ENCODE measurements at places on chromosomes 7 and 10.

DNA sequence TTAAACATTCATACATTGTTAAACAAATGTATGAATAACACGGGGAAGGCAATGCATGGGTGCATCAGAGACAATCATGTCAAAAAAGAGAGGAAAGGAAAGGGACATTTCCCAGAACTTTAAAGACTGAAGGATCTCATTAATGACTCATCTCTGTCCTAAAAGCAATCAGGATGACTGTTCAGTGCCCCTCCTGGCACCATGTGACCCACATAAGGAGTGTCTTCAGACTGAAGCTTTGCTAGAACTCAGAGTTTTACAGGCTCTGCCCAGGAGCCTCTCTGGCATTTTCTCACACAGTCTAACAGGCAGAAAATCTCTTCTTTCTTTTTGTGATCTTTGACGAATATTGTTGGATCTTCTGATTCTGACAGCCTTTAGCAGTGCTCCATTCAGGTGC lies 315.3 kb downstream of the OTUD1 start:
- no peak for DNase-seq

- no peak for DNase-seq
Measured at GRCh38 chr10:30415593-30415992, 18.4 kb upstream of the MAP3K8 start.

DNA sequence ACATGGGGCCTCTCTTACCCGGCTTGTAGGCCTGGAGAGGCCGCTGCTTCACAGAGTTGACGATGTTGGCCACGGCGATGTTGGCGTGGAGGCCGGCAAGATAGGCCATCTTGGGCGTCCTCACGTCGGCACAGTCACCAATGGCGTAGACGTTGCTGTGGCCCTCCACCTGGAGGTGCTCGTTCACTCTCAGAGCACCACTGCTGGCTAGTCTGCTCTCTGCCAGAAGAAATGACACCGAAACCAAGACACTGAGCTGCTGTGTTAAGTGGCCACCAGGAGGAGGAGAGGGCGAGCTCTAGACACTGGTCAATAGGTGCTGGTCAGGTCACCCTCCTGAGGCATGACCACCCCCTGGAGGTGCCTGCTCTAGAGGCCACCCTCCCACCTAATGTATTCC lies 17.7 kb downstream of the AIFM2 start:
- DNase-seq: no peak

DNA sequence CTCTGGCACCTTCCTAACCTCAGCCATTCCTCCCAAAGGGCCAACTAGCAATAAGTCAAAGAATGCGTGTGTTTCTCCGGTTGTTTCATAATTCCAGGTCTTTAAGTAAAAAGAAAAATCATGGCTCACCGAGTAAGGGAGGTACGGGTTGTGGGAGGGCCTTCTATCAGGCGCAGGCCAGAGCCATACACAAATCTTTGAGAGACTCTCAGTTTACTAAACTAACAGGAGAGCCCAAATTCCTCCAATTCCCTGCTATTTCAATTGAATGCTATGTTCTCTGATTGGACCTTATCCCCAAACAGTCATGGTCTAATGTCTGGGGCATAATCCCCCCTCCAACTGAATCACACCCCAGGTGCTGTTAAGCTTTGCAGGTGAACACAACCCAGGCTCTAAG lies 26.2 kb upstream of the SLF2 start:
- no peak for DNase-seq

- no peak for DNase-seq
Measured at GRCh38 chr7:99459087-99459486, 6.9 kb downstream of the ATP5MF start.

GRCh38 chr10:22379059-22379458 lies 33.8 kb downstream of the SPAG6 start:
- DNase-seq: no peak

DNA sequence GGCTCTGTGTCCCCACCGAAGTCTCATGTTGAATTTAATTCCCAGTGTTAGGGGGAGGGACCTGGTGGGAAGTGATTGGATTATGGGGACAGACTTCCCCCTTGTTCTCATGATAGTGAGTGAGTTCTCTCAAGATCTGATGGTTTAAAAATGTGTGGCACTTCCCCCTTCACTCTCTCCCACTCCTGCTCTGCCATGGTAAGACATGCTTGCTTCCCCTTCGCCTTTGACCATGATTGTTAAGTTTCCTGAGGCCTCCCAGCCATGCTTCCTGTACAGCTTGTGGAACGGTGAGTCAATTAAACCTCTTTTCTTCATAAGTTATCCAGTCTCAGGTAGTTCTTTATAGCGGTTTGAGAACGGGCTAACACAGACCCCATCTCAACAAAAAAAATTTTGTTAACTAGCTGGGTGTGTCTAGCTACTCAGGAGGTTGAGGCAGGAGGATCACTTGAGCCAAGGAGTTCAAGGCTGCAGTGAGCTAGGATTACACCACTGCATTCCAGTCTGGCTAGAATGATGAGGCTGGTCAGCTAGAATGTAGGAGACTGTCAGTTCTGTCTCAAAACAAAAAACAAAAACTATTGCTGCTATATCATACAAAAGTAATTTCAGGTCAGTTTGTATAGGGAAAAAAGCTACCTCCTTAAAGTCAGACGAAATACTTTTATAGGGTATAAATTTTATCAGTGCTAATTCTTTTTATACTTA lies 57.7 kb downstream of the ATAD1 start:
- DNase-seq: no peak

GRCh38 chr10:28676326-28676967 lies 874 bp upstream of the BAMBI start:
- DNase-seq: no peak

GRCh38 chr10:20146004-20146403 lies 329.8 kb downstream of the PLXDC2 start:
- DNase-seq: no peak

DNA sequence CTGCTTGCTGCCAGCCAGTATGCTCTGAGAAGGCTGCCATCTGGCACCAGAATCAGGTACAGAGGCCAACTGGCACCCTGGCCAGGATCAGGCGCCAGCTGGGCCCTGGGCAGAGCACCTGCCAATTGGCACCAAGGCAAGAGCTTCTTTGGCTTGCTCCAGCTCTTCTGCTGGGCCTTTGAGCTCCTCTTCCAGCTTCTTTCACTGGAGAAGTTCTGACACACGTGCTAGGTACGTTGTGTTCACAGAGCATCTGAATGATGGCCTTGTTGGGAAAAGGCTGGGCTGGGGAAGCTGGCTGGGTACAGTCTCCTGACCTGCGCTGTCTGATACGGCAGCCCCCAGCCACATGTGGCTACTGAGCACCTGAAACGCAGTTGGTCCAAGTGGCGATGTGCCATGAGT lies 31.7 kb upstream of the OPALIN start:
- DNase-seq: no peak

DNA sequence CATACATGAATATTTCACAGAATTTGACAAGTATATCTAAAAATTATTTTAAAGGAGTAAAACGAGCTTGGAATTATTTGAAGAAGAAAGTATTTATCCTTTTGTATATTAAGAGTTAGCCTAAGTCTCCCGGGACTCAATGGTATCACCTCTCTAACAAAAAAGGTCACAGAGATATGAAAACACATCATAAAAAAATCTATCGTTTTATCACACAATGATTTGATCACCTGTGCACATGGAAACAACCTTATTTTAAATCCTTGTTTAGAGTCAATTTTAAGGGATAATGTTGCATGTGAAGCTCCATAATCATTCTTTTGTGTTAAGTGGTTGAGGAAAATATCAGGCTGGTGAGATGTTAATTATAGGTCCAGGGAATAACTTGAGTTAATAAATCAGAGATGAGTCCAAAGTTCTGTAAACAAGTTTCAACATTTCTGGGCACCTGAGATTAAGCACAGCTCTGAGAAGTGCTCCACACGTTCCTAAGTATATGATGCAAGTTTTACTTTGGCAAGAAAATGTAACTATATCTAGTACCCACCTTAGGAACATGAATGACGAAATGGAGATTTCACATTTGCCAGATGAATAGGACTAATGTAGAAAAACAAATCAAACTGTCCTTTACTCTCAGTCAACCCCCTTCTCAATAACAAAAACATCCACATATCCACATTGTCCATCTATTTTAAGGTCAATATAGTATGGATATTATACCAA lies 148.5 kb upstream of the AKR1E2 start:
- peak; percentile 59 for DNase-seq

GRCh38 chr10:133451346-133451745 lies 2.4 kb upstream of the SCART1 start:
- no peak for DNase-seq

DNA sequence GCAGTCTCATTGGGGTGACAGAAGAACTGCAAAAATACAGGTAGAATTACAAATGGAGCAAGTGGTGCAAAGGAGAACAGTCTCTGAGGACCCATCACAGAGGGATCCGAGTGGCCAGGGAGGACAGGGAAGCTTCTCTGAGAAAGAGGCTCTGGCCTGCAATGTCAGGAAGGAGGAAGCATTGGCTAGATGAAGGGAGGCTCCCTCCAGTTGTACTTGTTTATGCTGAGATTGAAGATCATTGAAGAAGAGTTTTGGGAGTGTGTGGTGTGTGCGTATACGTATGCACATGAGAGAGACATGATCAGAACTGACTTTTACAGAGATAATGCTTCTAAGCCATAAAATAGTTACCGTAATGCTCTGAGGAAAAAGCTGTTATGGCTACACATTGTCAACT lies 274.7 kb upstream of the FZD8 start:
- DNase-seq: peak; percentile 15

GRCh38 chr10:70843333-70843732 lies 27.6 kb downstream of the SGPL1 start:
- no peak for DNase-seq

GRCh38 chr7:14341200-14341775 lies 351.8 kb upstream of the ETV1 start:
- no peak for DNase-seq

DNA sequence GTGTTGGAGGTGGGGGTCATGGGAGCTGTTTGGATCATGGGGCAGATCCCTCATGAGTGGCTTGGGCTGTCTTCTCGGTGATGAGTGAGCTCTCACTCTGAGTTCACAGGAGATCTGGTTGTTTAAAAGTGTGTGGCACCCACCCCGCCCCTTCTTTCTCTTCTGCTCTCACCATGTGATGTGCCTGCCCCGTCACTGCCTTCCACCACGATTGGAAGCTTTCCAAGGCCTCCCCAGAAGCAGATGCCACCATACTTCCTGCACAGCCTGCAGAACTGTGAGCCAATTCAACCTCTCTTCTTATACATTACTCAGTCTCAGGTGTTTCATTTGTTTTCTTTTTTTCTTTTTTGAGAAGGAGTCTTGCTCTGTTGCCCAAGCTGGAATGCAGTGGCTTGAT lies 170.0 kb downstream of the PTPN20 start:
- no peak for DNase-seq

DNA sequence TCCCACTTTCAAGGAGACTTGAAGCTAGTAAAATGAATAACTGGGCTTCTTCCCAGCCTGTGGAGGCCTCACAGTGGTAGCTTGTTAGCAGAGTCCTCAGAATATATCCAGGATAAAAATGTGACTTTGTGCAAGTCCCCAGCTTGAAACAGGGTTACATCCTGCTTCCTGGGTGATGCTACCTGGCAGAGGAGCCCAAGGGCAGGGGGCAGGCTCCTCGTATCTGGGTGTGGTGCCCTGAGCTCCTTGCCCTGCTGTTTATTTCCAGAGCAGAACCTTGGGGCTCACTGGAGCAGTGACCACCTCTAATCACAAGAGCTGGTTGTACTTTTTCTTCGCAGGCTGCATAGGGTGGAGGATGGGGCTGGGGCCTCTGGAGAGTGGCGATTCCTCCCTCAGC lies 94.8 kb downstream of the GRK5 start:
- no peak for DNase-seq

GRCh38 chr7:136656516-136656915 lies 211.9 kb upstream of the CHRM2 start:
- no peak for DNase-seq

- peak; percentile 63 for DNase-seq
Measured at GRCh38 chr7:44561962-44562621, 11.6 kb downstream of the DDX56 start.

DNA sequence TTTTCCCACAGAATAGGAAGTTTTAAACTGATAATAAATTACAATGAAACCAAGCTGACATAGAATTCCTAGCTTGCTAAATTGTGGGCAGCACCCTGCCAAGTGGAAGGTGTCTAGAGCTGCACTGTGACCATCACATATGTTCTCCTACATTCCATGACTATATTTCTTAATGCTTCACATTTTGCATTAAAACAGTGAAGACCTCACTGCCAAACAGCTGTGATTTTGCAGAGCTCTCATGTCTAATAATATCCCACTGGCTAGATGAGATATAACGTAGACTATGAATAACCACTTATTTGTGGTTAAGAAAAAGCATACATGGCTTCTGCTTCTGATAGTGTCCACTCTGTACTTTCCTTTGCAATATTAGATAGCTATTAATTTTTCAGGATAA lies 228.3 kb upstream of the TEX47 start:
- DNase-seq: no peak

DNA sequence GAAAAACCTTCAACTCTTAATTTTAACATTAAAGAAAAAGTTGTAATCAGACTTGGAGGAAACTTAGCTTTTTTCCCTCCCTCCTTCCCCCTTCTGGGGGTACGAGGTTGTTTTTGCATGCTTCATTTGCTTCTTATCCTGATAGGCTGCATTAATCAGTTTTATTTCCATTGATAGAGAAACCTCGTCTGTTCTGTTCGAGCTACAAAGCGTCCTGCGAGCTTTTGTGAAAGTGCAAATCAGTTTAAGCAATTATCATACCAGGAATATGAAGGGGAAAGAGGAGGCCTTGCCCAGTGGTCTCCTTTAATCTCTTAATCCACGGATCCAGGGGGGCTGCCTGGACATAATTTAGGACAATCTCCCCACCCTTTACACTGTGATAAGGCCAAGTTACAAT lies 7.5 kb downstream of the EMX2 start:
- no peak for DNase-seq

GRCh38 chr10:104680467-104681401 lies 39.6 kb downstream of the SORCS3 start:
- DNase-seq: no peak

GRCh38 chr10:1109795-1110673 lies 53.8 kb downstream of the WDR37 start:
- peak; percentile 91 for DNase-seq

DNA sequence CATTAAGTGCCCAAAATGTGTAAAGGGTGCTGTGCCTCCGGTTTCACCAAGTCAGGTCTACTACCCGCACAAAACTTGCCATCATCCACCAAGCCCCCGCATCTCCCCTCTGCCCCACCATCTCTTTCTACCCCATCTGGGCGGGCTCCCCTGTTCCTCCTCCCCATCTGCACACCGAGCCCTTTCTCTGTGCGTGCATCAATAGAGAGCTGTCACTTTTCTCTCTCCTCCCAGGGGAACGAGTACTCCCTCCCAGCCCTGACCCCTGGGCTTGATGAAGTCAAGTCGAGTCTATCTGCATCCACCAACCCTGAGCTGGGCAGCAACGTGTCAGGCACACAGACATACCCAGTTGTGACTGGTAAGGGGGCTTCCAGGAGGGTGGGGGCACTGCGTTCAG lies 63.5 kb downstream of the PAX2 start:
- DNase-seq: no peak

DNA sequence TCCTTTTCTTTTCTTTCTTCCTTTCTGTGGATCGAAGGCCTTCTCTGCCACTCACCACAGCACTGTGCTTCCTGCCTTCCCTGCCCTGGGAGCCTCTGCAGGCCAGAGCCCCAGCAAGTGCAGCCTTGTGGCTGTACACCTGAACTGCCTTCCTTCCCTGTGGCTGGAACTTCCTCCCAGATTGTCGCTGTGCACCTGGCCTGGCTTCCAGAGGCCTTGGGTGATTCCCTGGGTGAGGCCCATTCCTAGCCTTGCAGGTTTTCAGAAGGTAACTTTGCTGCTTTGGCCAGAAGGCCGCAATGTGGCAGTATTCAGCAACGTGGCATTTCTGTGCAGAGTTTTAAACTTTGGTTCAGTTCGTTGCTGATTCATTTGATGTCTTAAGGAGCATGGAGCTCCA lies 50.1 kb upstream of the RASGEF1A start:
- DNase-seq: no peak

GRCh38 chr10:33291053-33291592 lies 43.3 kb downstream of the NRP1 start:
- DNase-seq: peak; percentile 78
